ENCODE measurements at places on chromosomes 2 and 18.

DNA sequence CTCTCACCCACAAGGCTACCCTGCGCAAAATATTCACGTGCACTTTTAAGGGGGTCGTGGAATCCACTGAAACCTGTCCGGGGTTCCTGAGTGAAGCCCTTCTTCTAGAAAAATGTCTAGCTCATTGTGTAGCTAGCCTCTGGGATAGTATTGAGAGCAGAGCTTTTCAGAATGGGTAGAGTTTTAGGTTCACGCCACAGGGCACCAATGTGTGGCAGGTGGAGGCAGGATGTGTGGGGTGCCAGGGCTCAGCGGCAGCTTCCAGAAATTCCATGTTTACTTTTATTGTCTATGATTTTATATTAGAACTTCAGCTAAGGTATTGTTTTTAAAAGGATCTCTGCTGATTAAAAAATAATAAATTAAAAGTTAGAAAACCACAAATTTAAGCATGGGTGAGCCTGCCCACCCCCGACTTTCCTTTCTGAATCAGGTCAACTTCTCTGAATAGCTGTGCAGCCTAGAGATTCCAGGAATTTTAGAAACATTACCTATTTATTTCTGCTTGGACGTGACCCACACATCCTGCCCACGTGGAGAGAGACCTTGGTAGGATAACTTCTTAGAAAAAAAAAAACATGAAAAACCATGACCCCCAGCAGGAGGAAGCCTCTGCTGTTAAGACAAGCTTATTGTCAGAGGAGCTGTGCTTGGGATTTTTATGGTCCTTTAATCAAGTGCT, 163.7 kb downstream of the CTIF start:
- DNase-seq = no peak

DNA sequence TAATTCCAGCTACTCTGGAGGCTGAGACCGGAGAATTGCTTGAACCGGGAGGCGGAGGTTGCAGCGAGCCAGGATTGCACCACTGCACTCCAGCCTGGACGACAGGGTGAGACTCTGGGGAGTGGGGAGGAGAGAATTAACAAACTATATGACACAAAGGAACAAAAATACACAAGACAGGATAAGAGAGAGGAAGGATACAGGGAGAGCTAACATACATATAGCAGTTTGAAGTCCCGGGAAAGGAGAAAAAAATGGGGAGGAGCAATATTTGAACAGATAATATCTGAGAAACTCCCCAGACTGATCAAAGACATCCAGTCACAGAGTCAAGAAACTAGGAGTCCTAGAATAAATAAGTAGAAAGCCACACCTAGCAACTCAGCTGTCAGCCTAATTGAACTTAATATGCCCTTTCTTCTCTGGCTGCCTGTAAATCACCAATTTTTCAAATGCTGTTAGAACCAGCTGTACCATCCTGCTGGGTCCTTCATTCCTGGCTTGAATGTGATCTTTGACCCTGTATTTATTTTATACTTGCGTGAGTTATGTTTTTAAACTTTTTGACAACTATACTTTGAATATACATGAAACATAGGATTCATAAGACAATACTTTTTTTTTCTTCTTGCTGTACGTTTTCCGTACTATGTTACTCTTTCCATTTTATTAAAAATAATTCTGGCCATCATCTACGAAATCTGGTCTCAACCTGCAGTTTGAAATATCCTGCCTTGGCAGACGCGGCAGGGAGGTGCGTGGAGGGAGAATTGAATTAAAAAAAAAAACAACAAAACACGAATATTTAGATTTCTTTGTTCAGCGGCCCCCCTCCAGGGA, 876 bp upstream of the CYP27A1 start:
- DNase-seq = no peak

GRCh38 chr18:31624892-31625640, 33.4 kb downstream of the TTR start:
- no peak for DNase-seq

DNA sequence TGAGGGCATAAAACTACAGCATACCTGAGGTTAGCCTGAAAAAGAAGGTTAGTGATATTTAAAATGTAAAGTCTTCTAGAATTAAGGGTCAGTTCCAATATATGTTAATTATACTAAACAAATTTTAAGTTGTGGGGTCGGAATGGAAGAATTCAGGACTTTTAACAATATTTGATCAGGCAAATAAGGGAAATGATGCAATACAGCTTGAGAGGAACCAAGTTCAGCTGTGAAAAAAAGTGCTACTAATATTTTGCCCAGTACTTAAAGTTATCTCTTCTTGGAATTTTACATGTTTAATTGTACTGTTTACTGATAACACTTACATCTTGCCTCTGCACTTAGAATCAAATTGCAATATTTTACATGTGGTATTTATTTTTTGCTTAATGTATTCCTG, 345.5 kb upstream of the CWC22 start:
- no peak for DNase-seq

DNA sequence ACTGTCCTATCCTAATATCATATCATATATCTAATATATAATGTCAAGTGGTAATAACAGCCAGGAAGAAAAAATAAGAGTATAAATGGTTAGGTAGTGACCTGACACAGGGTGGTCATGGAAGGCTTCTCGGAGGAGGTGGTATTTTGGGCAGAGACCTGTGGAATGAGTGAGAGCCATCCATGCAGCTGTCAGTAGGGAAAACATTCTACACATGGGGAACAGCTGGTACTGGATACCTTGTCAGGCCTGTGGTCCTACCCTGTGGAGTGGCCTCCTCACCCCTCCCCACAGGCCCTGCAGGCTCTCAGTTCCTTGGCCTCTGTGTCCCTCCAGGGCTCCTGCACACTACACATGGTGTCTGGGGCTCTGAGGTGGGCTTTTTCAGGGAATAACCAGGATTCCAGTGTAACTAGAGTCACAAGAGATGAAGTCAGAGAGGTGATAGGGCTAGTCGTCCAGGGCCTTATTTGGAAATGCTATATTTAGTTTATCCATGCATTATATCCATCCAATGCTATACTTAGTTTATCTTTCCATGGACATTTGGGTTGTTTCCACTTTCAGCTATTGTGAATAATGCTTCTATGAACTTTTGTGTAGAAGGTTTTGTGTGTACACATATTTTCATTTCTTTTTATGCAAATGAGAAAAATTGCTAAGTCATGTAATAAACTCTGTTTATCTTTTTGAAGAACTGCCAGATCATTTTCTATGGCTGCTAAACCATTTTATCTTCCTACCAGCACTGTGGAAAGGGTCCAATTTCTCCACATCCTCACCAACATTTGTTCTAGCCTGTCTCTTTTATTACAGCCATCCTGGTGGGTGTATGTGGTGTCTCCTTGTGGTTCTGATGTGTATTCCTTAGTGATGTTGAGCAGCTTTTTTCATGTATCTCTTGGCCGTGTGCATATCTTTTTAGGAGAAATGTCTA, 75.6 kb downstream of the TPGS2 start:
- no peak for DNase-seq

DNA sequence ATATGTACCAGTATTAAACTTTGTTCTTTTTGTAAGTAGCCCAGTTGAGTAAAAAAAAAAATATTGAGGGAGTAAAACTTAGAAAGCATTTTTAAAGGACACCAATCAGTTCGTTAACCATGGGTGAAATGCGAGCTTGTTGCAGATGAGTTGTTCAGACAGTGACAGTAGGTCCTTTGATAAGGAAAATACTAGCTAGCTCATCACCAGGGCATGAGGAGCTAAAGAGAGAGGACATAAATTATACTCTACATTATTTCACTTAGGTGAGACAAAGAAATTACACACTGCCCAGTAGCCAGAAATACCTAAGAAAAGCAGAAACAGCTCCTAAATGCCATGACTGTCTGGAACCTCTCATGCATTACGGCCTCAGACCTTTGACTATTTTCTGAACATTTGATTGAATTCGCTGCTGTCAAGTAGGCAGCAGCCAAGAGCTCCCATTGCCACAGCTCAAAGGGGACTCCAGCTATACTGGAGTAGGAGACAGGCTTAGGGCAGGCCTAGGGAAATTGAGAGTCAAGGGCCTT, 2.6 kb upstream of the HNRNPLL start:
- DNase-seq = no peak

DNA sequence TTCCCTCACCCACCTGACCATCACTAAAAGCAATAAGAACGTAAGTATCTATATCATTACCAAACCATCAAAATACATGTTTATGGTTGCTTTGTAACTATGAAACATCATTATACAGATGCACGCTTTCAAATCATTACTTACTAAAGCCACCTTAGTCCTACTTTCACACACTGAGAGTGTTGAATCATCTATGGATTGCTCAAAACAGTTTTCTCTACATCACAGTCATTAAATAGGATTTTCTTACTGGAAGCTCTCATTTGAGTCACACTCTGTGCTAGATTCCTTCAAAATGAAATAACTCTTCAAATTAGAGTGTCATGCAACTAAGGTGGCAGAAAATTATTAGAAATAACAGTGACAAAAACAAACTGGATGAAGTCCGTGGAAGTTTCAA, 878.4 kb downstream of the CPS1 start:
- no peak for DNase-seq

- DNase-seq = peak; percentile 90
Measured at GRCh38 chr2:96507957-96508520, 2.9 kb upstream of the NEURL3 start.

GRCh38 chr2:119864318-119864717, 104.6 kb downstream of the PTPN4 start:
- DNase-seq = no peak

DNA sequence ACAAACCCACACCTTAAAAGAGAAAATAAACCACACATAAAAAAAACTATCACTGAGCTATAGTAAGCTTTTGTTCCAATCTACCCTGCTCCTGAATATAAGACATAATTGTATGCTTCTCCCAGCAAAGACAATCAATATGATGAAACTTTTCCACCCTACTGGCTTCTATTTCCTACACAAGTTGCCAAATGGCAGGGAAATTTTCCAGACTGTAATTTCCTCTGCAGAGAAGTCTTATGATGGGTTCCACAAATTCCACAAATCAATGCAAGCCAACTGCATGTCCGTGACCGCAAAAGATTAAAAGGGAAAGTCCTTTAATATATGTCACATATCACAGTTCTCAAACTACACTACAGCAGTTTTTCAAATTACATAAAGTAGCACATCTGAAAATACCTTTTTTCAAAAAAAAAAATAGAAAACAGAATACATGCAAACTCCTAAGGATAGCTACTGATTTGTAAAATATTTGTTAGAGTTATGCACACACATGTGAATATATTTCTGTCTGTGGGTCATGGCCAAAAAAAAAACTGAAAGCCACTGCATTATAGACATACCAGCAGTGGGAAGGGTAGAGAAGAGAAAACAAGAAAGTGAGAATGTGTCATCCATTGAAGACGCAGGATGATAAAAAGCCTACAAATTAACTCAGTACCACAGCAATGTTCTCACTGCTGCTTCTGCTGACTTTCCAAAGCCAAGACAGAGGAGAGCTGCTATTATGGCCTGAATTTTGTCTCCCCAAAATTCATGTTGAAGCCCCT, 61.4 kb downstream of the RPL31 start:
- no peak for DNase-seq

- no peak for DNase-seq
Measured at GRCh38 chr2:161708350-161708975, 84.2 kb downstream of the SLC4A10 start.

DNA sequence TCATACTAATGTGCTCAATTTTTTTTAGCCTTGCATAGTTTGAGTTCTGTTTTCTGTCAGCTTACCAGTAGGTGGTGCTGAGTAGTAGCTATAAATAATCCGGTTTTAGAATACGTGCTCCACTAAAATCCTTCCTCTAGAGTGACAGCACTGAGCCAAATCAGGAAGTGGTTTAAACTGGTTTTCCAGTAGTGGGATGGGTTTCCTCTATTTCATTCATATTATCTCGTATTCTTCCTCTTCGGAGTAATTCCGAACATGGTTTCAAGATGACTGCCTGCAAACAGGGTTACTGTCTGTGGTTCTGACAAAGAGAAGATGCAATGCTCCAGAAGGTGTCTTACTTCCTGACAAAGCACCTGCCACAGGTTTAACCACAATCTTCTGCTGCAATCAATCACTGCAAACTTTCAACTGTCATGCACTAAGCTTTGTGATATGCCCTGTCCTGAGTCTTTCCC, 496.9 kb upstream of the VRK2 start:
- DNase-seq = no peak

- DNase-seq = peak; percentile 65
Measured at GRCh38 chr2:98771721-98772524, 41.0 kb upstream of the MGAT4A start.

GRCh38 chr2:25903216-25903776, 25.0 kb upstream of the ASXL2 start:
- DNase-seq = no peak

DNA sequence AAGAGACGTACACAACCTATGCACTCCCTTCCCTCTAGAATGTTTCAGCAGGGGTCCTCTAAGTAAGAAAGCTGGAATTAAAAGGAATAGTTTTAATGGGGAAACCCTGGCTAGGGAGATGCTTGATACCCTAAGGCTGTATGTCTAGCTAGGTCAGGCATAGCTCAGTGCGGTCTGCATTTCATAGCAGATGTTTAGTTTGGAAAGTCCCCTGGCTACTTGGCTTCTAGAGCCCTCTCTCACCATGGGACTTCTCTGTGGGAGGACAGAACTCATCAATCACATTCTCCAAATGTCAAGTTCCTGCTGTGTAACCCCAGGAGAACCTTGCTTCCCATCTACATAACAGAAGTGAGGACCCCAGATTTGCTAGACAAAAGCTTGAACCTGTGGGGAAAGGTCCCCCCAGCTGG, 24.1 kb upstream of the ANXA4 start:
- DNase-seq = no peak

DNA sequence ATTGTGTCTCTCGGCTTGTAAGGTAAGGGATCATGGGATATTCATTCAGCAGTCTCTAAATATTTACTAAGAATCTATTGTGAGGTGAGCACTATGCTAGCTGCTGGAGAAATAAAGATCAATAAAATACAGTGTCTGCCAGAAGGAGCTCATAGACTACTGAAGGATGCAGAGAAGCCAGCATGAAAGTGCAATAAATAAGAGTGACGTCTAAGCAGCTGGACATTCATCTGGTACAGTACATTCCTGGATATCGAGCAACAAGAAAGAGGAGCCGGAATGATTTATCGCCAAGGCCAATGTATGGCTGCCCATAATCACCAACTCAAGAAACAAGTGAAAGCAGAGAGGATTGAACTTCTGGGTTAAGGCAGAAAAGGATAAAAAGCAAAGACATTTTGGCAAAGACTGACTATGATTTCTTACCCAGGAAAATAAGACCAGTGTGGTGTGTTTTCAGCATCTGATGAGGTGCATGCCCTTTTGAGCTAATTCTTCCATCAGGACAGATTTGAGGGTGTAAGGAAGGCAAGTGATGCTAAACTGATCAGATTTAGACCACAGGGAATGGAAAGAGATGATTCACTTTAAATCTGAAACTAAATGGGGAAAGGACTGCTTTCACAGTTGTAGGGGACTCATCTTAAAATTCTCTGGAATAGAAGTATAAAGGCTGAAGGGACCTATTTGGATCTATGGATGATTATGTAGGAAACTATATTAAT, 18.7 kb upstream of the LMAN1 start:
- DNase-seq = no peak

DNA sequence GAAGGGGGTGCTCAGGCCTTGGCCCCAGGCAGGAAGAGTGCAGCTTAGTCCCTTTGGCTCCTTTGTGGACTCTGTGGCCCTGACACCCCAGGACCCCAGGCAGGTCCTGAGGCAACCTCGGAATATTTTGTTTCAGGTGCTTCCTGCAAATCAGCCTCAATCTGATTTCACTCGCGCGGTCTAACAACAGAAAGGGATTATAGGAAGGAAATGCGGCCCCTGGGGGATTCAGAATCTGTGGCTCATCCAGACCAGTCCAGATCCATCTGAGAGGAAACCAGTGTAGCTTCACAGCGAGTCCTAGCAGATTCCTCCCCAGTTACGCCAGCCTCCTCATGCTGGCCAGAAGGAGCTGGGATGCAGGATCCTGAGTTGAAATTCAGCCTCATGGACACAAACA, 59.5 kb upstream of the YWHAQ start:
- no peak for DNase-seq

GRCh38 chr2:215847718-215848117, 165.6 kb downstream of the MREG start:
- no peak for DNase-seq
